ENCODE measurements at places on chromosomes 3 and 15.

GRCh38 chr3:188842639-188843038, 329.1 kb upstream of the TPRG1 start:
- peak; percentile 3 for DNase-seq

- DNase-seq = no peak
Observed at GRCh38 chr15:41980654-41981323, 8.4 kb upstream of the EHD4 start.

DNA sequence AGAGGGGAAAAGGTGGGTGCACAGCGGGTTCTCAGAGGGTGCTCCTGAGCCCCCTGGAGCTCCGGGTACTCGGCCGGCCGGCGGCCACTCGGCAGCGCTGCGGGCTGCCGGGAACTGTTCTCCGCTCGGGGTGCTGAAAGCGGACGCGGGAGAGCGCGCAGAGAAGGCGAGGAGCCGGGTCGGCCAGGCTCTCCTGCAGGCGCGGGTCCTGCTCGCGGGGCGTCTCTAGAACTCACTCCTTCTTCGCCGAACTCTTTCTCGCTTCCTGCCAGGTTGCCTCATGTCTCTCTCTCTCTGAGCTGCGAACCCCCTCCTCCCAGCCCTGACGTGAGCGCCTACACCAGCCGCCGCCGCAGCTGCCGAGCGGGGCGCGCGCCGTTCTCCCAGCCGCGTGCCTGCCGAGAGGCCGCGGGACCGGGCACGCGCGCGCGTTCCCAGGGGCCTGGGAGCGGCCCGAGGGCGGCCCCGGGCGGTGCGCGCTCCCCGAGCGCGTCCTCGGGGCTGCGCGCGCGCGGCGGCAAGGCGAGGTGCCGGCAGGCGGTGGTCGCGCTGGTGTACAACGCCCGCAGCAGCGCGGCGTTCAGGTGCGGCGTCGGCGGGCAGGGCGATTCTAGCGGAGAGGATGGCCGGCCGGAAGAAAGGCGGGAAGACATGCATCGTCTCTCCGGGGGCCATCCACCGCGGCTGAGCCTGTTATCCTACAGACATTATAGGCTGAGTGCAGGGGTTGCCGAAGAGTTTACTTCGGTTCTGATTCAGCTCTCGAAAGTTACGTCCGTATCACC, at the start of gene PEX5L:
TSS of gene PEX5L (minus strand) at position 267 of the 785 bp plus-strand sequence. CDS start 338 bp downstream, outside the sequence.
- no peak for DNase-seq

- no peak for DNase-seq
Observed at GRCh38 chr3:55676643-55677042, 189.5 kb upstream of the WNT5A start.

DNA sequence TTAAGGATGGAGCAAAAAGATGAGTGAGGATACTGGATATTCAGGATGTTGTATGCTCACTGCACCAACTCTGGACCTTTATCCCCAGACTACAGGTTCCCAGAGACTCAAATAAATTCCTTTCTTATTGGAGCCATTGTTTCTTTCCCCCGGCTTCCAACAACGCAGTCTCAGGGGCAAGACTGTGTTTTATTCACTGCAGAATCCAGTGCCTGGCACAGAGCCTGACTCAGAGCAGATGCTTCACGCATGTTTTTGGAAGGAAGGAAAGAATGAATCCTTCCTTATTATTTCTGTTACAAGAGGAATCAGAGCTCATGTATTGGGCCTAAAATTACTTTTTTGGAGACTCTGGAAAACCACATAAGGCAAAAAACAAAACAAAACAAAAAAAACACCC, 96.0 kb upstream of the VGLL4 start:
- DNase-seq = no peak

DNA sequence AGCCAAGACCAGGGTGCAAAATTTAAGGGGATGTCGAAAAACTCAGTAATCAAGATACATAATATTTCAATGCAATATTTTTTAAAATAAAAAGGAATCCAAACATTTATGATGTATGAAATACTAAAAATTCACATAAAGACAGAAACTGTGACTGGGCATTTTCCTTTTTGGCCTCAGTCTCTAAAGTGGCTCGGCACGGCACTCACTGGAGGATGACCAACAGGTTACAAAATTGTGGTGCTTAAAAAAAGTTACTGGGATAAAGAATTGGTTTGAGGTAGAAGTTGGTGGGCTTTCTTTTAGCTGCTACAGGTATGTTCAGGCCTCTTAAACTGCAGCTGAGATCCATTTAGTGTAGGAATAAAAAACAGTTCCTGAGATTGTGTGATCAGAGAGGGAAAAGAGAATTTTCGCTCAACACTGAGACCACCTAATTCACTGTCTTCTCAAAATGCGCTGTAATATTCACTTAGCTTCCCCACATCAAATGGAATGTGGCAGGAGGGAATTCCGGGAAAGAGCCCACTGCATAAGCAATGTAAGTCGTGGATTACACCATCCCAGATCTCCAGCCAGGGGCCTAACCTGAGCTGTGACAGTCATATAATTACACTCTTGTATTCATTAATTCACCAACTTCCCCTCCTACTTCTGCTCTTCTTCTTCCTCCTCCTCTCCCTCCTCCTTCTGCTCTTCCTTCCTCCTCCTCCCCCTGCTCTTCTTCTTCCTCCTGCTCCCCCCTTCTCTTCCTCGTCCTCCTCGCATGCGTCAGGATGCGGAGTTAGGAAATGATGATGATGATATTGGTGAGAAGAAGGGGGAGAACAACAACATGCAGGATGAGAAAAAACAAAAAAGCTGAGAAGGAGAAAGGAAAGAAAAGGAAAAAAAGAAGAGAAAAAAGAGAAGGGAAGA, 45.9 kb downstream of the HES1 start:
- no peak for DNase-seq

GRCh38 chr3:64244011-64244942, 19.0 kb upstream of the PRICKLE2 start:
- DNase-seq = no peak

DNA sequence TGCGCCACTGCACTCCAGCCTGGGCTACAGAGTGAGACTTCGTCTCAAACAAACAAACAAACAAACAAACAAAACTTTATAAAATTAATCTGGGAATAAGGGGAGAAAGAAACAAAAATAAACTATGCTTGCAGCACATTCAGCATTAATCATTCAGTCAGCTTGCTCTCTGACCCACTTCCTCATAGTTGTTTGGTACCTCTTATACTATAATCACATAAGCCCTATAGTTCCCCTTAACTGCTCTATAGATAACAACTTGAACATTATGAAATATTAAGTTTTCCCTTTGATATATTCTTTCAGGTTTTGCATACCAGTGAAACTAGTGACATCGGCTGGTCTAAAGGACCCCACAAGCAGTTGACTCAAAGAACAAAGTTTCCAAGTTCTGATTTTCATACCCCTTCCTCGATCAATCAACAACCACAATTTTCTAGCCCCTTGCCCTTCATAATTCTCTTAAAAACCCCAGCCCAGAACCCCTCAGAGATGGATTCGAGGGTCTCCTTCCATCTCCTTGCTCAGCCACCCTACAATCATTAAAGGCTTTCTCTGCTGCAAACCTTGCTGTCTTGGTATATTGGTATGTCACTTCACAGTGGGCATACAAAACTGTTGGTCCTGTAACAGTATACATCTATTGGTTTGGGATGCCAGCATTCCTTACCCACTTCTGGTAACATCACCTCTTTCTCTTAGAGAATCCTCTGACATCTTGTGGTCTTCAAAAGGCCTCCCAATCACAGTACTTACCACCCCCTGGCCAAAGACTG, 26.4 kb downstream of the BCL2L10 start:
- DNase-seq = no peak

DNA sequence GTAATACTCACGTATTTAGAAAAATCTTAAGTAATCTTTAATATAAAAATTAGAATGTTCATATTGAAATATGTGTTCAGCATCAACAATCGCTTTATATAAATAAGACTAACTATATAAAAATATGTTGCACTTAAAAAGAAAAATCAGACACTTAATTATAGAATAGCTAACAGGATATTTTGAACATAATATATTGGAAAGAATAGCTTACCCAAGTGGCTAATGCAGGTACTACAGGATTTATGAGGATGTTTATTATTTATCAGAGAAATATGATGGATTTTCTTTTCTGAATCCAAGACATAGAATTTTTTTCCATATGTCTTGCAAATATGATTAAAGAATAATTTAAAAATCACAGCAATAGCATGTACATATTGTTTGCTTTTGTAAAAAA, 567.9 kb upstream of the GBE1 start:
- no peak for DNase-seq

All from HS-27A (cell line).